ENCODE measurements at places on chromosomes 7 and 10.

GRCh38 chr7:139114018-139114417, 4.5 kb upstream of the ZC3HAV1 start:
- DNase-seq, result no peak

DNA sequence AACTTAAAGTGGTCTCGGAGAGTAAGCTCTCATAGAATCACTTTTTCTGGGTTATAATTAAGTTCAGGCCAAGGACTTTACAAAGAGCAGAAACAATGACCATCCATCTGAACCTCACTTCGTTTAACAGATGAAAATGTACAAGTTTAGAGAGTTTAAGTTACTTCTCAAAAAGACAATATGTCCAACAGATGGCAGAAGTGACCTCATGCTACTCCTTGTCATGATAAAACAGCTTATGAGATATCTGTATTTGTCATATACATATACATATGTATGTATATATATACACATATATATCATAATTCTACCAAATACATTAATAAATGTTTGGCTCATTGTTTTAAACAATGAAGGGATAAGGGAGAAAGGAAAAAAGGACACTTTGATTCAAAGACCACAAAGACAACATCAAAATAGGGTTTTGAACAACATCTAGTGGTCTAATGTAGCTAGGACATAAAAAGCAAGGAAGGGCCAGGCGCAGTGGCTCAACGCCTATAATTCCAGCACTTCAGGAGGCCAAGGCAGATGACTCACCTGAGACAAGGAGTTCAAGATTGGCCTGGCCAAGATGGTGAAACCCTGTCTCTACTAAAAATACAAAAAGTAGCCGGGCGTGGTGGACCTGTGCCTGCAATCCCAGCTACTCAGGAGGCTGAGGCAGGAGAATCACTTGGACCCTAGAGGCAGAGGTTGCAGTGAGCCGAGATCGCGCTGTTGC, 17.8 kb downstream of the NAPEPLD start:
- DNase-seq, result no peak

DNA sequence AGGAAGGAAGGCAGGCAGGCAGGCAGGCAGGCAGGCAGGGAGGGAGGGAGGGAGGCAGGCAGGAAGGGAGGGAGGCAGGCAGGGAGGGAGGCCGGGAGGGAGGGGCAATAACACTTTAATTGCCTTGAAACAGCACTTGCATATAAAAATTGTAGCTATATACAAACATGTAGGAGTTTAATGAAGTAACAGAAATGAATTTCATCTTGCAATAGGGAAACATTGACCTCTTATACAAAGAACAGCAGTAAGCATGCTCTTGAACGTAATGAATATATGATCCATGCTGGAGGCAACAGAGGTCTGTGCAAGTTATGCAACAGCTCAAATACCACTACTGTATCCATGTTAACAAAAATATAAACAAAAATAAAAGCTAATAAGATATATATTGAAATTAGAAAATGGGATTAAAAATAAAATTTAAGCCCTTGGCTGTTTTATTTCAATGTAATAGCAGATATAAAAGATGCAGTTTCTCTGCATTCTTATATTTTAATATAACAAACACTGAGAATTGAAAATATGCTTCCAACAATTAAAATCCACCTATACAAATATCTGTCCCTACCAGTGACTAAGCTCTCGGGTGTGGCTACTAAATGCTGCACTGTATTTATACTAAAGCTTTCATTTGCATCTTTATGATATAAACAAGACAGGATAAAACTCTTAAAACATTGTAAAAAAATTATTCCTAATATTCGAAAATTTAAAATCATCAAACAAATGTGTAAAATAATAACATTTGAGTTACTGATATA, 50.3 kb downstream of the CACNA2D1 start:
- no peak for DNase-seq

DNA sequence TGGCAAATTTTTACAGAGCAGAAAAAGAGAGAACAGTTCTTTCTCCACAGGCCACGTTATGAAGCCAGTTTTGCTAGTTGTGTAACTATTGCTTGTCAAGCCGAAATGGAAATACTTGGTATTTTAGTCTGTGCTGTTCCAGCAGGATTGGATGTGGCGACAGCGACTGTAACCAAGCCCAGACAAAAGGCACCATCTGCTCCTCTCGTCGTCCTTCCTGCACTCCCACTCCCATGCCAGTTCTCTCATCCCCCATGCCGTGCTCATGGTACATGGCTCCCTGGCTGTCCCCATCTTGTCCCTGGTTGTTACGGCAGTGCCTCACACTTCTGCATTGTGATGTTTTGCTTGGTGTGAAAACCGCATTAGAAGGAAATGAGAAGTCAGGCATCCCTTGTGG, 185.7 kb upstream of the FZD8 start:
- no peak for DNase-seq

DNA sequence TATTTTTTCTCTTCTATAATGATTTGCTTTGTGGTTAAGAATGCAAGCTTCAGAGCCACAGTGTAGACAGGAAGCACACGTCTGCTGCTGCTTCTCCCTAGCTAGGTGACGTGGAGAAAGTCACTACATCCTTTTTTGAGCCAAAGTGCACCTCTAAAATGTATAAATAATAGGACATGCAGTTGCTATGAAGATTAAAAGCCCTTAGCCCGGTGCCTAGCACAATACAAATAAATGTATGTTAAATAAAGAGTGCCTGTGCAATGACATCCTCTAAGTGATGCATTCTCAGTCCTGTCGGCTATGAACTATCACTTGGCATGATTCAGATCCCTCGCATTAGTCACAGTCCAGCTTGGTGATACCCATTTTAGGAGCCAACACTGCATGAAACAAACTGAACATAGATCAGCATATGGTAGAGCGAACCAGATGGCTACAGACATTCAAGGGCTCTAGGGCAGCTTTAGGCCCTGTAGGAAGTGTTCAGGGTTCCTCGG, 4.8 kb upstream of the TRDMT1 start:
- DNase-seq, result no peak

DNA sequence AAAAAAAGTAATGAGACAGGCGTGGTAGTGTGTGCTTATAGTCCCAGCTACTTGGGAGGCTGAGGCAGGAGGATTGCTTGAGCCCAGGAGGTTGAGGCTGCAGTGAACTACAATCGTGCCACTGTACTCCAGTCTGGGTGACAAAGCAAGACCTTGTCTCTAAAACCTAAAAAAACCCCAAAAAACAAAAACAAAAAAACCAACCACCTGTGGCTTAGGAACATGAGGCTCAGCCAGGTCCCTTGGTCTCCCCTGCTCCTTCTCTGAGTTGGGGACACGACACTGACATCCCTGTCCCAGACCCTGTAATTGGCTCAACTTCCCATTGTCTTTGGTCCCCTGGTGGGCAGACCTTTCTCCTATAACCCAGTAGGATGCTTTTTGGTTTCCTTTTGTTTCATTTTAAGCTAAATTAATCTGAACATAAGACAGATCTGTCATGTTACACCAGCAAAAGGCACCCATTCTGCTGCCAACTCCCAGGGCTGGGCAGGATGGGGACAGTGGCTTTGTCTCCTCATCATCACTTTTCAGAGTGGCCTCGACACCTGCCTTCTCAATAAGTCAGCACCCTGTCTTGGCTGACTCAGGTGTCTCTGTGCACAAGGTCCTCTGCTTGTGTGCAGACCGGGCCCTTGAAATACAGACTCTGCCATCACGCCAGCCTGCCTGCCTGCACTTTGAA, 74.4 kb downstream of the MYL10 start:
- no peak for DNase-seq

DNA sequence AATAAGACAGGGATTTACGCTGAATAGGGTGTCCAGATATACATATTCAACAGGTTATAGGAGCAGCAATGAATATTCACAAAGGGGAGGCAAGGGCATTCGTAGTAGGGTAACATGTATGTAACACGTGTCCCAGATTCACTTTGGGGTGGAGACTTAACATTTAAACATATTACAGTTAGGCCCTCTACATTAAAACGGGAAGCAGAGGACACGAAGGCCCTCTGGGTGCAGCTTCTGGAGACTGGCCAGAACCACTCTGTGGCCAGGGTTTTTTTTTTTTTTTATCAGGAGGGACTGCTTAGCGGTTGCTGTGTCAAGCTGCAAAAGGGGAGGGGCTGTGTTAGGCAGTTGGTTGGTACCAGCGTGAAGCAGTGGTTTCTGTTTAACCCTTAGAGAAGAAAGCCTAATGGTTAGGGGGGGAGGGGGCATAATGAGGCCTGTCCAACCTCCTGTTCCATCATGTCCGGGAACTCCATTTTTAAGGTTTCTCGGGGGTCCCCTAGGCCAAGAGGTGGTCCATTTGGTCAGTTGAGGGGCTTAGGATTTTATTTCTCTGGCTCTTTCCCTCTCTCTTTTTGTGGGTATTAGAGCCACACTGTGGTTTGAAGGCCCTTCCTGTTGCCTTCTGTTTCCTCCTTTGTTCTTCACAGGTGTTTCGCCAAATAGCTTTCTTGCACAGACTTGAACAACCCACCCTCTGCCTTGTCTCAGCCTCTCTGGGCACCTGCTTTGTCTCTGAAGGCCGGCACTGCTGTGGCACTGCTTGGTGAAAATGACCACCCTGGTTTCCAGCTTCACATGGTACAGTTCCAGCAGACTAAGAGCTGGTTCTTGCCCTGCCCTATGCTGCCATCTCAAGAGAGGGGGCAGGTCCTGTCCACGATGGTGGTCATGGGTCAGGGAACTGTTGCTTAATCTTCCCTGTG, 26.4 kb downstream of the PRF1 start:
- no peak for DNase-seq

DNA sequence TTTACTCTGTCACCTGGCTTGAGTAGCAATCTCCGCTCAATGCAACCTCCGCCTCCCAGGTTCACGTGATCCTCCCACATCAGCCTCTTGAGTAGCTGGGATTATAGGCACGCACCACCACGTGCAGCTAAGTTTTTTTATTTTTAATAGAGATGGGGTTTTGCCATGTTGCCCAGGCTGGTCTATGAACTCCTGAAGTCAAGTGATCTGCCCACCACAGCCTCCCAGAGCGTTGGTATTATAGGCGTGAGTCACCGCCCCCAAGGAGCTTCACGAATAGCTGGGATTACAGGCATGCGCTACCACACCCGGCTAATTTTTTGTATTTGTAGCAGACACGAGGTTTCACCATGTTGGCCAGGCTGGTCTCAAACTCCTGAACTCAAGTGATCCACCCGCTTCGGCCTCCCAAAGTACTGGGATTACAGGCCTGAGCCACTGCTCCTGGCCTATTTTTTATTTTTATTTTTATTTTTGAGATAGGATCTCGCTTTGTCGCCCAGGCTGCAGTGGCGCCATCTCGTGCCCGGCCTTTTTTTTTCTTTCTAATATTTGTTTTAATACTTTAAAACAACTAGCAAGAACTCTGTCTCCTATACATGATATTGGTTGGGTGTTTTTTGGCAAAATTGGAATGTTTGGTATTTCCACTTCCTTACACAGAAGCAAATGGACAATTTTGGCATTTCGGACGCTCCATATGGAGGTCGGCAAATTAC, 1.1 kb downstream of the EFCAB10 start:
- no peak for DNase-seq

GRCh38 chr7:20403331-20403730, 72.6 kb downstream of the ITGB8 start:
- DNase-seq, result no peak

DNA sequence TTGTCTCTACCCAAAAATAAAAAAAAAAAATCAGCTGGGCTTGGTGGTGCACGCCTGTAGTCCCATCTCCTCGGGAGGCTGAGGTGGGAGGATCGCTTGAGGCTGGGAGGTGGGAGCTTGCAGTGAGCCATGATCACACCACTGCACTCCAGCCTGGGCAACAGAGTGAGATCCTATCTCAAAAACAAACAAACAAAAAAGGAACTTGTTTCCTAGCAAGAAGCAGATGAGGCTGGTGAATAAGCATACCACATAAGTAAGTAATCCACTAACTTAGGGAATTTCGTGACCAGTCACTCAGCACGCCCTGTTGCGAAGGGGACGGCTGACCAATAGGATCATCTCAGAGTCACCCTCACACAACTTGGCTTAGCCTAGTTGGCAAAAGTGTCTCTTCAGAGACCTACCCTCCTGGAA, 64.6 kb downstream of the CUX1 start:
- no peak for DNase-seq

GRCh38 chr10:24685958-24686540, 37.6 kb downstream of the ARHGAP21 start:
- no peak for DNase-seq

- DNase-seq, result no peak
Measured at GRCh38 chr7:156255635-156256034, 384.9 kb upstream of the RNF32 start.

- no peak for DNase-seq
Measured at GRCh38 chr7:10474048-10474447, 499.6 kb upstream of the PHF14 start.

DNA sequence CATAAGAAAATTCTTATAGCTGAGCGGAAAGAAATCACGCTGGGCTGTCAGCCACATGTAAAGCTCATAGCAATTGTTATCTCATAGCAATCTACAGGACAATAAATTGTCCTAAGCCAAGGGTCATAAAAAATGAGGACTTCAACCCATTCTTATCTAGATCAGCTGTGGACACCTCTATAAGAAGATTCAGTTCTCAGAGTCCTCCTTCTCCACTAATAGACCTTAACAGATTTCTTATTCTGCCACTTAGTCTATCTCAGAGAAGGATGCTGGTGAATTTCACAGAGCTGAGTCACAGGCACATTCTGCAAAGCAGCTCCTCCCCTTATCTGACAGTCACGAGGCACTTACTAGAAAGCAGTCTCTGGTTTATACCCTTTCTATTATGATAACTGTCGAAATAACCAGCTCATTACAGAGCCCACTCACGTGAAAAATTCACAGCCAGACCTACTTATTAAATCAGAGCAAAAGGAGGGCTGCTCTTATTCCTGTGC, 185.3 kb upstream of the PCLO start:
- DNase-seq, result no peak

DNA sequence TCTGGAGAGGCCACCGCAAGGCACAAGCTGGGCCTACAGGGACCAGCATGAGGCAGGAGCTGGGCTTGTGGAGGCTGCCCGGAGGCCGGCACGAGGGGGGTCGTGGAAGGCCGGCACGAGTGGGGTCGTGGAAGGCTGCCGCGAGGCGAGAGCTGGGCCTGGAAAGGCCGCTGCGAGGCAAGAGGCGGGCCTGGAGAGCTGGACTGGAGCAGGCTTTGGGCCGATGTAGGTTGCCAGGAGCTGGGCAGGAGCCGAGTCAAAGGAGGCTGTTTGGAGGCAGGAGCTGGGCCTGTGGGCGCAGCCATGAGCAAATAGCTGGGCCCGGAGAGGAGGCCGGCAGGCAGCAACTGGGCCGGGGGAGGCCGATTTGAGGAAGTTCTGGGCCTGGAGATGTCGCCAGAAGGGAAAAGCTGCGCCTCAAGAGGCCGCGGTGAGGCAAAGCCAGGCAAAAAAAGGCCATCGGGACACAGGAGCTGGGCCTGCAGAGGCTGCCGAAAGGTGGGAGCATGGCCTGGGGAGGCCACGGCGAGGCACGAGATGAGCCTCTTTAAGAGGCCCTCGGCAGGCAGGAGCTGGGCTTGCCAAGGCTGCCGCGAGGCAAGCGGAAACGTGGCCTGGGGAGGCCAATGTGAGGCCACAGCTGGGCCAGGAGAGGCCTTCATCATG, 26.5 kb downstream of the MDH2 start:
- DNase-seq, result no peak

All from SHP77 (cell line).